ENCODE measurements at places on chromosomes 2 and 18. TPM values are rescaled to one million over a fixed set of nuclear protein-coding genes. Genes with fewer than 3 reads are reported as not detected.

MARCHF7 gene
- polyA plus RNA-seq: 196 TPM

DNA sequence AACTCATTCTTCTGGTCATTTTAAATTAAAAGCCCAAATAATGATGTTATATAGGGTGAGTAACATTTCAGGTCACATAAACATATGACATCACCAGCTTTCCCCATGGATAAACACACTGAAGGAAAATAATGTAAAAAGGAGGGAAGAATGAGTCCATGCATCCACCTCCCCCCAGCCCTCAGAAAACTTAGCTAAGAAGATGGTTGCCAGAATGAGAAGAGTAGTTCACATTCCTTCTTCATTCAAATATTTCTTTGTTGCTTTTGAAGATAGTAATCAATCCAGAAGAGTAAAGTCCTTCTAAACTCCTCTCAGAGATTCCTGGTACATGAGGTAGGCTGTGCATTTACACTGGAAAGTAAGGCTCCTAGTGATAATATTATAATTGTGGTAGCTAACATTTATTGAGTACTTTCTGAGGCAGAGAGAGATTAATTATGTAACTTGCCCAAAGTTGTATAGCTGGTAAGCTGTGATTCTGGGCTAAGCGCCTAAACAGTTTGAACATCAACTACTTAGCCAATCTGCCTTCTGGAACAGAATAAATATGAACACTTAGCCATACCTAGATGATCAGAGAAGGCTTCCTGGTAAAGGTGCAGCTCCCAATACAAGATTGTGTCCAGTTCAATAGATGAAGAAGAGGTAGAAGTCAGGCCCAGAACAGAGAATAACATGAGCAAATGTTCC, 256.7 kb upstream of the FN1 start:
- no peak for DNase-seq
- no peaks in the 10 kb centered on the region for H3K27me3 ChIP-seq
- H3K27ac ChIP-seq: no peak overlapping the region

DNA sequence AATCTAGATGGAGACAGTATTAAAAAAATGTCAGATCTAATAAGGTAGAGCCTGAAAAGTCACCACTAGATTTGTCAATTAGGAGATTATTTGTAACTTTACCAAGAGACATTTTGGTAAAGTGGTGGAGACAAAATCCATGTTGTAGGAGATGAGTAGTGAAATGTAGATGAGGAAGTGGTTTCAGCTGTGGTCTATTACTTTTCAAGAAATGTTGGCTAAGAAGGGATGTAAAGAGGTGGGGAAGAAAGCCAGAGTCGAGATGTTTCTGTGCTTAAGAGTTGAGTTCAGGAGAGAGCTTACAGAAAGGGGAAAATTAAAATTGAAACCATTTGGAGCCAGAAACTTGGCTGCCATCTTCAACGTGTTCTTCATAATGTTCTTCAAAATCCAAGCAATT, 22.2 kb downstream of the ACVR2A start:
- H3K36me3 ChIP-seq: no peaks in the 10 kb centered on the region
- DNase-seq: no peak
- H3K4me3 ChIP-seq: no peak overlapping the region
- H3K27ac ChIP-seq: no peak overlapping the region
- H3K4me1 ChIP-seq: peaks cover under 1% of the 10 kb centered on the region

- H3K27ac ChIP-seq: no peak overlapping the region
- H3K4me3 ChIP-seq: no peak overlapping the region
- no peaks in the 10 kb centered on the region for H3K27me3 ChIP-seq
- H3K36me3 ChIP-seq: no peaks in the 10 kb centered on the region
- DNase-seq: no peak
Measured at GRCh38 chr2:139924070-139924469, 1143.9 kb upstream of the NXPH2 start.

DNA sequence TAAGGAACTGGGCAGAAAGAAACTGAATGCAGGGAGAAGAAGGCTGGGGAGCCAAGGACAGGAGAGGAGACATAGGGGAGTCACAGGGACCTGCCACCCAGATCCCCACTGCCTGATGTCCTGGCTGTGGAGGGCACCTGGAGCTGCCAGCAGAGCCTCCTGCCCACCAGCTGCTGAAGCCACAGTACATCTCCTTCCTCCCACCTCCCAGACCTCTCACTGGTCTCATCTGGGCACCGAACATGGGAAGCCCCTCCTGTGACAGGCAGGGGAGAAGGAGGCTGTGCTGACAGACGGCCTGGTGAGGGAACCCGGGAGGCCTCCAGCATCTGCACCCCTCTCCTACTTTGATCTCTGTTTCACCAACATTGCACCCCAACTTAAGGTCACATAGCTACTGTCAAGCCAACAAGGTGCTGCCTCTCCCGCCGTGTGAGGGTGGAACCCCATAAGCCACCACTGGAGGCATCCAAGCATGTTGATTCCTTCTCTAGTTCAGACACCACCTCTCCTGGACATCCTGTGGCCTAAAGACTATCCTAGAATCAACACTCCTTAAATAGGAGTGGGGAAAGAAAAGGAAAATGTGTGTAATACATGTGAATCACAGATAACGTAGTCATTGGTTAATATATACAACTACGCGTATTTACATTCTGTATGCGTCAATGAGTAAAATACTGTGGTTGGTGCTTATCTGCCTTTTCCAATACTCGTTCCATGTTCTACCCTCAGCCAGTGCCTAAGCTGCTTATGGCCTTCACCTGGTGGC, 3.5 kb upstream of the RNPEPL1 start:
- no peak for DNase-seq
- H3K36me3 ChIP-seq: no peaks in the 10 kb centered on the region
- H3K27ac ChIP-seq: no peak overlapping the region
- H3K4me1 ChIP-seq: peaks cover 25% of the 10 kb centered on the region
- H3K4me3 ChIP-seq: no peak overlapping the region

- DNase-seq: no peak
- H3K36me3 ChIP-seq: no peaks in the 10 kb centered on the region
- H3K27me3 ChIP-seq: no peaks in the 10 kb centered on the region
- no peak overlapping the region for H3K27ac ChIP-seq
- H3K4me3 ChIP-seq: no peak overlapping the region
Measured at GRCh38 chr2:83689402-83689801, 769.7 kb downstream of the SUCLG1 start.

- no peaks in the 10 kb centered on the region for H3K4me1 ChIP-seq
- H3K4me3 ChIP-seq: no peak overlapping the region
- no peak for DNase-seq
- no peaks in the 10 kb centered on the region for H3K27me3 ChIP-seq
Measured at GRCh38 chr2:199982126-199982843, 26.9 kb downstream of the MAIP1 start.

DNA sequence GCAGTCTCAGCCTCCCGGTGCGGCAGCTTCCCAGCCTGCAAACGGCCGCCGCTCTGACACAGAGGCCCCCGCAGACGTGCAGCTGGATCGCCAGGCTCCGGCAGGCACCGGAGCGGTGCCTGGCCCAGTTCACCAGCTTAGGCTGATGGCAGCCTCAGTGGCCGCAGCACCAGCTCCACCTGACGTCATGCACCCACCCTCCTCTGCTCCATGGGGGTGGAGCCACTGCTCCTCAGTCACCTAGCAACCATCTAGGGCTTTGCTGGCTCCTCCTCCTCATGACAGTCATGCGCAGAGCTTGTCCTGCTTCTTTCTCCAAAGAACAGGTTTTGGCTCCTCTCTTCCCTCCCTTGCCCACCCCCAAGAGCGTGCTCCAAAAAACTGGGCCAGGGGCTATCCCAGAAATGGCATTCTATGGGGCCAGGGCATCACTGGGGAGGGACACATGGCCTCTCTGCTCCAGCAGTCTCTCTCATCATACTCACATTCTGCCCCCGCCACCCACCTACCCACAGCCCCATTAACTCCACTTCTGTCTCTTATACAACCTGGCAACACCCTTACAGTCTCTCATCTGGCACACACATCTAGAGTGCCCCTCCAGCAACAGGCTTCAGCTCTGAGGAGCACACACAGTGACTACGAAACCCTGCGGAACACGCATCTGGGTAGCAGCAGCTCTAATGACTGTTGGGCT, 5.5 kb downstream of the DCTN1 start:
- peaks cover 17% of the 10 kb centered on the region for H3K36me3 ChIP-seq
- peak overlapping the region; percentile 20 for H3K4me3 ChIP-seq
- H3K4me1 ChIP-seq: peaks cover 35% of the 10 kb centered on the region
- peak; percentile 78 for DNase-seq
- peak overlapping the region; percentile 67 for H3K27ac ChIP-seq
